ENCODE measurements at places on chromosomes 6 and 20.

DNA sequence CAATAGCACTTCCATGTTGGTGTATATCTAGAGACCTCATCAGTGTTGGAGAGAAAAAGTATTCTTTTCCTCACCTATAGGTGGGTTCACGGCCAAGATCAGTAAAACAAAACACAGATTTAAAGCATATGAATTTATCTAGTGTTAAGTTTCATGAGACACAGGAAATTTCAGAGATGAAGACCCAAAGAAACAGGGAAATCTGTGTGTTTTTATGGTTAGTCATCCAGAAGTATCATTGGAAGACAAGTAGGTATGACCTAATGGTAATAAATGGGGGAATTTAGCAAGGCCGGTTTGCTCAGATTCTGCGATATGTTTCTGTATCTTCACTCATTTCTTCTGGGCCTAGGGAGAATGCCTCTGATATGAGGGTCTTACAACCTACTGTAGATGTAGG is 419.6 kb upstream of the MARCKS start:
- no peak for DNase-seq

- DNase-seq = no peak
Measured at GRCh38 chr20:1389703-1390580, 2.9 kb downstream of the FKBP1A start.

GRCh38 chr6:161128680-161129196 is 137.2 kb downstream of the MAP3K4 start:
- no peak for DNase-seq

- no peak for DNase-seq
Measured at GRCh38 chr6:163438940-163439335, 24.4 kb downstream of the QKI start.

GRCh38 chr20:57780398-57780797 is 70.6 kb upstream of the PMEPA1 start:
- no peak for DNase-seq

DNA sequence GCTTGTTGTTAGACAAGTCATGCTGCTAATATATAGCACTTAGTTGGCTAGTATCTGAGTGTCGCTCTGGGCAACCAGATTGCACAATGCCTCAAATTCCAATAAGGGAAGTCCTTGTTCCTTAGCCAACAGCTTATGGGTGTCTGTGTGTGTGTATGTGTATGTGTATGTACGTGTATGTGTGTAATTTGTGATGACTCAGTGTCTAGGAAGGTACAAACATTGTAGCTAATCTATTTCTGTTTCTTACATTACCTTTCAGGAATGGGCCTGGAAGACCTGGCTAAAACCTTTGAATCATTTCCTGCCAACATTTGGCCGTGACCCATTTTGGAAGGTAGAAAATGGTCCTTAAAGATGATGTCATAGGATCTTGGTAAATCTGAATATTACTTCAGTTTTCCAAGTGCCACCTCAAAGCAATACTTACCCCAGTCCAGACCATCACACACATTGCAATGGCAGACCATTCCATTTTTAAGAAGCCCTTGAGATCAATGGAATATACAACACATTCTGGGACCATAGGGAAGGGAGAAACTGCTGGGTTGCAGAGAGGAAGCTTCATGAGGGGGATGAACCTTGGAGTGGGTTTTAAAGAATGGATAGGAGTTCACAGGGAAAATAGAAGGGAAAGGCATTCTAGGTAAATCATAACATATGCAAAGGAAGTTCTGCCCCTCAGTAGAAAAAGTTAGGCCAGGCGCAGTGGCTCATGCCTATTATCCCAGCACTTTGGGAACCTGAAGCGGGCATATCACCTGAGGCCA is 25.1 kb downstream of the NEDD9 start:
- DNase-seq = no peak

DNA sequence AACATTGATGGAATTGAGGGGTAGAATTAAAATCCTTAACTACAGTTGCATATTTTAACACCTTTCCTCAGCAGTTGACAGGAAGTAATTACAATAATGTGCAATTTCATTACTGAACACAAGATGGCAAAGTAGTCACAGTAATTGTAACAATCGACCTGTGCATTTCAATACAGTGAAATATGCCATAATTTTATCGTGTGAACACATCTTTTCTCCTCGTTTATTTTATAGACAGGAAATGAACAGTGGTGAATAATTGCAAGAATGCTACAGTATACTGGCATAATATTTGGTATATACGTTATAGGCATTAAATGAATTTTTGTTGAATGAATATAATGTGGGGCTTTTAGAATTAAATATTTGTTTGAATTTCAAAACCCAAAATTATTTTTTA is 25.0 kb downstream of the CYB5R4 start:
- peak; percentile 51 for DNase-seq

DNA sequence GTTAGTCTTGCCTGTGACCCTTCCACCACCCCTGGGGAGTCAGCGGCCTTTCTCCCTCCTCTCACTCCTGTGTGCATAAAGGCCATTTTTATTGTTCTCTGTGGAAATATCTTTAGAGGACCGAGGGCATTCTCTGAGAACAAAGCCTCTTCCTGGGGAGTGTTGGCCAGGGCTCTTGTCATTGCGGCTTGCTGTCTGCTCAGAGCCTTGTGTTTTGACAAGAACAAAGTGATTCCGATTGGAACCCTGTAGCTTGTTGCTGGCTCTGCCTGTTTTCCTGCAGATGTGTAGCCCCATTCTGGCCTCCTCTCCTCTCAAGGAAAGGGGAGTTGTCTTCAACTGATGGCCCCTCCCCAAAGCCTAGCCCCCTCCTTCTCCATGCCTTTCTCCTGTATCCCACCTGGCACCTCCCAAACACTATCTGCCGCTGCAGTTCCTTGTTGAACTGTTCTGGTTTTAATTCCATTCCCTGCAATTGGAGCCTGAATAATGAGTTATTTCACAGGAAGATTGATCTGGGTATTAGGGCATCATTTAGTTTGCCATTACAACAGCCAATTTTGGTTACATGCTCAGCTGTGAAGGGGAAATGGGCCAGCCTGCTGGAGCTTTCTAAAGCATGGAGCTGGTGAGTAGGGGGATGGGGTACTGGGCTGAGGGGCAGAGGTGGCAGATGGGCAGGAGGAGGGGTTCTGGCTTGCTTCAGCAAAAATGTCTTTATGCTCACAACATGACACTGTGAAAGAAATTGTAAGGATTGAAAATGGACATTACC is 252.5 kb downstream of the LRFN2 start:
- DNase-seq = no peak

DNA sequence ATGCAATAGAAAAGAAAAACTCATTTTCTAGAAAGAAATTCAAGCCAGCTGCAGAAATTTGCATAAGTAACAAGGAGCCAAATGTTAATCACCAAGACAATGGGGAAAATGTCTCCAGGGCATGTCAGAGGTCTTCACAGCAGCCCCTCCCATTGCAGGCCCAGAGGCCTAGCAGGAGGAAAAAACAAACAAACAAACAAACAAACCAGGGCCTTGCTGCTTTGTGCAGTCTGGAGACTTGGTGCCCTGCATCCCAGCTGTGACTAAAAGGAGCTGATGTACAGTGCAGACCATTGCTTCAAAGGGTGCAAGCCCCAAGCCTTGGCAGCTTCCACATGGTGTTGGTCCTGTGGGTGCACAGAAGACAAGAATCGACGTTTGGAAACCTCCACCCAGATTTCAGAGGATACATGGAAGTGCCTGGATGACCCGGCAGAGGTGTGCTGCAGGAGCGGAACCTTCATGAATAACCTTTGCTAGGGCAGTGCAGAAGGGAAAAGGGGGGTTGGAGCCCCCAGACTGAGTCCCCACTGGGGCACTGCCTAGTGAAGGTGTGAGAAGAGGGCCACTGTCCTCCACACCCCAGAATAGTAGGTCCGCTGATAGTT is 110.9 kb upstream of the AKAP12 start:
- DNase-seq = no peak

DNA sequence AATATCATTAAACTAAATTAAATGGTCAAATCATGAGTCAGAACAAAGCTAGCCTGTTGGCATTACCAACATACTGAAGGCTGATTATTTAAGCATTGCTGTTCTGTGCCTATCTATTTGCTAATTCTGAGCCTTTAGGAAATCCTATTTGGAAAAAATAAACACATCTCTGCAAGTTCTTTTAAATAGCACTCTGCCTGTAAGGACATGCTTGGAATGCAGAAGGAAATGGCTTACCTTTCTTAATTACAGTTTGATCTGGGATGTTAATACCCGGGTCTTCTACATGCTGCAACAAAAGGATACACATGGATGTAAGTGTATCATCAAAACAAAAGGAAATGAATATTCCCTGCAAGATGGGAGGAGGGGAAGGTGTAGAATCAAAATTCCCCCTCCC is 8.3 kb downstream of the TFAP2A start:
- DNase-seq = no peak

DNA sequence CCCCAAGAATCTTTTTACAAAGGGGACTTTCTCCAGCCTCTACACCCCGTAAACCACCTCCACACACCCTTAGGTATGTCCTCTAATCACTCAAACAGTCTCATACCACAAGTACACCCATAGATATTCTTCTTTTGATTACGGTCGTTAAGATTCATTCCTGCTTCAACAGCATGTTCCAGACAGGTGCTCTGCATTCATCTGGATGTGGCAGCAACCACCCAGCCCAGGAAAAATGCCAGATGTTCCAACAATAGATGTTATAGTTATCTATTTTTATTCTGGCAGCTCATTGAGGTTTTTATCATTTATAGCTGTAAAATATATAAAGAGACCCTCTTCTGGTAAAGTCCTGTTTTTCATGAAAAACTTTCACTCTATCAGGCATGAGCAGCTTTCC is 60.7 kb downstream of the SIM1 start:
- DNase-seq = no peak

- DNase-seq = no peak
Measured at GRCh38 chr20:14055127-14055742, 59.9 kb downstream of the MACROD2 start.

- DNase-seq = no peak
Measured at GRCh38 chr6:92050216-92050615, 1369.1 kb downstream of the EPHA7 start.

DNA sequence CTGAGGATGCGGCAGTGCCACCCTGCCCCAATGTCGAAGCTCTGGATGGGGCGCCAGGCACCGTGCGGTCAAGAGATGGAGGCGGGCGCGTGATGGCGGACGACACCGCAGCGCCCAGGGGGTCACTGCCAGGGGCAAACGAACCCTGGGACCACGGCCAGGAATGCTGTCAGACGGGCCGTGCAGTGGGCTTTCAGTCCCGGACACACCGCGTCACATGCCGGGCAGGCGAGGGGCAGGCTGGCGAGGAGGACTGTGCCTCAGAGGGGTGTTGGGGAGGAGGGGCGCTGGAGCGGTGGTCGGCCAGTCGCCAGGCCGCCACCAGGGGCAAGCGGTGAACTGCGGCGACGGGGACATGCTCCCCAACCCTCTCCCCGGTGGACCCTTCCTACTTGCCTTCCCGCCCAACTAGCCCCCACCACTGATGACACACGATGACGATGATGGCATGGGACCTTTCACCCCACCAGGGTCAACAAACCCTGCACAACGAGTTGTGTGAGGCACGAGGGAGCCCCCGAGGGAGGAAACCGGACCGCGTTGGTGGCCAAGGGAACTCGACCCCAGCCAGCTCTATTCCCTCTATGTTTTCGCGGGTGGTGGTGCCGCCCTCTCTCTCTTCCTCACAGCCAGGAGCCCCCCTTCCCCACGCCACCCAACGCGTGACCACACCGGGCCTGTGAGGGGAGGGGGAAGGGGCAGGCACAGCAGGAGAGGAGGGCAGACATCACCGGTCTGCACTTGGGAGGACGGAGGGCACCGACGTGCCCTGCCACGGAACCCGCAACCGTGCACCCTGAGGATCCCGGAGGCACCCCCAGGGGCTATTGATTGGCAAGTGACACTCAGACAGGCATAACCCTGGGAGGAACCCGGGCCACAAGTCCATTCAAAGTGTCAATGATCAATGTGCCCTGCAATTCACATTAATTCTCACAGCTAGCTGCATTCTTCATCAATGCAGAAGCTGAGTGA is 1960.9 kb upstream of the DEFB115 start:
- no peak for DNase-seq

DNA sequence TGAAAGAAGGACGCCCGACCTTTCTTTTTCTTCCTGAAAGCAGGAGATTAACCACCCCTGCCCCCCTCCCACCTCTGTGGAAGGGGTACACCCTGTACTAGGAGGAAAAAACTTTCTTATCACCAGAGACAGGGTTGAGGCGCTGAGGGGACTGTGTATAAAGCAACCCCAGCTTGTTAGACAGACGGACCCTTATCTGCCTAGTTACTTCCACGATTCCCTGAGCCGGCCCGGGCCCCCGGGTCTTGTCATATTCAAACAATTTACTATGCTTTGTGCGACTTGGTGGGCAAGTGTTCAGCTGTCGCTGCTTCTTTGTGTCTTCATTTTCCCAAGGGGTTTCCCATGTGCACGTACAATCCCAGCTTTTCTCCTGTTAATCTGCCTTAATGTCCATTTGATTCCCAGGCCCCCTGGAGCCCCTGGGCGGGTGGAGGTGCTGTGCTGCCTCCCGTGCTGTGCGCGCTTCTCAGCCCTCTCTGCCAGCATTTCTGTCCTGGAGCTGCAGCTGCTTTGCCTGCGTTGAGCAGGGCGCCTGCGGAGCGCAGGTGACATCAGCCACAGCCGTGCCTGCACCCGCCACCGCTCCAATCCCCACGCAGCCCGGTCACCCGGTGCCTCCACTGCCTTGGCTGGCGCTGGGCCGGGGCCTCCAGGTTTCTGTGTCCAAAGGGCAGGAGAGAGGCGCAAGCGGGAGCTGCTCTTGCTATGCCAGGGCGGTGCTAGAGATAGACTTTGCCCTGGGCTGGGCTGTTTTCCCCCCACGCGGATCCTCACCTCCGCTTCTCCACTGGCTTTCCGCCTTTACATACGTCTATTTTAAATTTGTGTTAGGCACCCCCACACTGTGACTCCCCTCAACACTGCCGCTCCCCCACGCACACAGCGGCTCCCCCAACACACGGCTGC is 96.2 kb downstream of the TTLL2 start:
- no peak for DNase-seq

GRCh38 chr20:32487381-32487780 is 97.8 kb downstream of the NOL4L start:
- no peak for DNase-seq

All from T-helper 1 cell (primary cell).